ENCODE measurements at places on chromosomes 1 and 21. TPM values are rescaled to one million over a fixed set of nuclear protein-coding genes. Genes with fewer than 3 reads are reported as not detected.
A peak's percentile ranks its signal among the peaks of the same experiment; 100 is the strongest.

DNA sequence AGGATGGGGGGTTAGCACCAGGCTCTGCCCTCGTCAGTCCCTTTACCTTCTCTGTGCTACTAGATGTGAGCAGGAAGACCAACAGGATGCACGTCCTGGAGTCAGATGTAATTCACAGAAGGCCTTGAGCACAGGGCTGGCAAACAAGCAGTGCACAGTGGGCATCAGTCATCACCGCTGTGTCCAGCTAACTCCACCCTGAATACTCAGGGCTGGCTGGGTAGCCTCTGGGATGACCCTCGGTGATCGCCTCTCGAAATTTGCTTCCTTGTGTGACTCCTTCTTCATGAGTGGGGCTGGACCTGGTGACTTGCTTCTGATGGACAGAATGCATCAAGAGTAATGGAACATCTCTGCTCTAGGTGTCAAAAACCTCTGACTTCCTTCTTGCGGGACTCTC is 92.2 kb upstream of the TMPRSS2 start:
- H3K36me3 ChIP-seq, result no peaks in the 10 kb centered on the region
- H3K27me3 ChIP-seq, result peaks cover 6% of the 10 kb centered on the region
- no peak overlapping the region for H3K4me3 ChIP-seq
- H3K4me1 ChIP-seq, result no peaks in the 10 kb centered on the region
- no peak for DNase-seq

- H3K27me3 ChIP-seq, result no peaks in the 10 kb centered on the region
- H3K27ac ChIP-seq, result no peak overlapping the region
- H3K36me3 ChIP-seq, result no peaks in the 10 kb centered on the region
- no peak for DNase-seq
These were observed 1.9 kb upstream of the UBASH3A start for GRCh38 chr21:42401820-42402251.

DNA sequence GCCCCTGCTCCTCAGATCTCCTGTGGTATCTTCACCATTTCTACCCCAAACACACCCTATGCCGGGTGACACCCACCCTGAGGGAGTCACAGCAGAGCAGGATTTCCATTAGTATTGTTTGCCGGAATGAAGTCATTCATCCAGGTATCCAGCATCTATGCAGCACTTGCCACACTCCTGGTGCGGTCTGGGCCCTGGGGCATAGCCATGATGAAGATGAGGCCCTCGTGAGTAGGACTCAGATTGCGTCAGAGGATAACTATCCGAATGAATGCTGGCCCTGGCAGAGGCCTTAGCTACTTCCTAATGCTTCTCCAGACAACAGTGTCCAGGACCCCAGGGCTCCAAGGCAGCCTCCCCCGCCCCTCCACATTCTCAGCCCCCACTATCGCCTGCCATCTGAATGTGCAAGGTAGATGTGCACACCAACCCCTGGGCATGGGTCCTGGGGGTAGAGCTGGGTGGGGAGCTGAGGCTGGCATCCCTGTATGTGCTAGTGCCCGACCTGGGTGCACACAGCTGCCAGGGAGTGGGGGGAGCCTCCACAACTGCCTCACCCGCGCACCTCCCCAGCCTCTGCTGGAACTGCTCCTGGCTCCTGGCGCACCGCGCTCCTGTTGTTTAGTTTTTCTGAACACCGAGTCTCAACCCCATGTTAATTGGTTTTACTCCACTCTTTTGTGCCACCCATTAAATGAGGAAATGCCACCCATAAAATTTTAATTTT is 25.5 kb upstream of the ZC3H12A start:
- peaks cover 37% of the 10 kb centered on the region for H3K27me3 ChIP-seq
- no peak for DNase-seq
- H3K4me3 ChIP-seq, result no peak overlapping the region
- no peaks in the 10 kb centered on the region for H3K36me3 ChIP-seq

GRCh38 chr1:39344394-39345154 is 140.1 kb downstream of the MACF1 start:
- no peaks in the 10 kb centered on the region for H3K4me1 ChIP-seq
- no peak overlapping the region for H3K4me3 ChIP-seq
- DNase-seq, result no peak
- no peak overlapping the region for H3K27ac ChIP-seq
- H3K27me3 ChIP-seq, result no peaks in the 10 kb centered on the region

GRCh38 chr1:9302745-9303524 is 10.2 kb downstream of the SPSB1 start:
- no peak overlapping the region for H3K4me3 ChIP-seq
- no peaks in the 10 kb centered on the region for H3K36me3 ChIP-seq
- DNase-seq, result peak; percentile 62
- H3K27ac ChIP-seq, result peak overlapping the region; percentile 53
- H3K4me1 ChIP-seq, result peaks cover 44% of the 10 kb centered on the region

DNA sequence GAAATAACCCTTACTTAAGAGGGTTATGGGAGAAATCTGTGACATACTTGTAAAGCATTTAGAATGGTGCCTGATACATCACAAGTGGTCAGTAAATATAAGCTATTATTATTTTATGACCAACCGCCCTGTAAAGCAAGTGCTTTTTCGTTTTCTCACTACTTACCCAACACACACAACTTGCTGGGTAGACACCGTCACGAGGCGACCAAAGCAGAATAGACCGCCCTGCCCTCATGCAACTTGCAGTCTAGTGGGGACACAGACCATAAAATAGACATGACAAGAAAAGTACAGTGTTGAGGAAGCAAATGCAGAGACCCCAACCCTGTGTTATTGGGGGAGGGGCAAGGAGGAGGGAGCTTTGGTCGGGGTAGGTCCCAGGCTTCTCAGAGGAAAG is 744 bp upstream of the IGSF3 start:
- H3K27me3 ChIP-seq, result peaks cover 16% of the 10 kb centered on the region
- no peaks in the 10 kb centered on the region for H3K36me3 ChIP-seq
- no peak overlapping the region for H3K27ac ChIP-seq
- no peak for DNase-seq
- peaks cover 8% of the 10 kb centered on the region for H3K4me1 ChIP-seq

DNA sequence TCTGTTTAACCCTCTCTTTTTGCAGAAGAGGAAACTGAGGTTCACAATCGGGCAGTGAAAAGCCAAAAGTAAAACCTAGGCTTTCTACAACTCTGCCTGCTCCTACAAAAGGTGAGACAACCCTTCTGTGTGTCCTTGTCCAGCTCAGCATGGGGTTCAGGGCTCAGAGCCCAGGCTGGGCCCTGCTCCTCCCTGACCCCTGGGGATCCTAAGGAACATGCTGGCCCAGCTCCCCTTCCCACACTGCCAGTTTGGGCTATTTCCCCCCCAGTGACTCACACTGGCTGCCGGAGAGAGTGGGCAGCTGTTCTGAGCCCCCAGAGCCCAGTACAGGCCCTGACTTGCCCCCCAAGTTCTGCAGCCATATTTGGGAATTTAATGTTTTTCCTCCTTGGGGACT is 8.9 kb downstream of the FAM229A start:
- DNase-seq, result no peak
- no peaks in the 10 kb centered on the region for H3K27me3 ChIP-seq
- H3K36me3 ChIP-seq, result peaks cover 26% of the 10 kb centered on the region
- no peak overlapping the region for H3K4me3 ChIP-seq
- peak overlapping the region; percentile 30 for H3K27ac ChIP-seq

DNA sequence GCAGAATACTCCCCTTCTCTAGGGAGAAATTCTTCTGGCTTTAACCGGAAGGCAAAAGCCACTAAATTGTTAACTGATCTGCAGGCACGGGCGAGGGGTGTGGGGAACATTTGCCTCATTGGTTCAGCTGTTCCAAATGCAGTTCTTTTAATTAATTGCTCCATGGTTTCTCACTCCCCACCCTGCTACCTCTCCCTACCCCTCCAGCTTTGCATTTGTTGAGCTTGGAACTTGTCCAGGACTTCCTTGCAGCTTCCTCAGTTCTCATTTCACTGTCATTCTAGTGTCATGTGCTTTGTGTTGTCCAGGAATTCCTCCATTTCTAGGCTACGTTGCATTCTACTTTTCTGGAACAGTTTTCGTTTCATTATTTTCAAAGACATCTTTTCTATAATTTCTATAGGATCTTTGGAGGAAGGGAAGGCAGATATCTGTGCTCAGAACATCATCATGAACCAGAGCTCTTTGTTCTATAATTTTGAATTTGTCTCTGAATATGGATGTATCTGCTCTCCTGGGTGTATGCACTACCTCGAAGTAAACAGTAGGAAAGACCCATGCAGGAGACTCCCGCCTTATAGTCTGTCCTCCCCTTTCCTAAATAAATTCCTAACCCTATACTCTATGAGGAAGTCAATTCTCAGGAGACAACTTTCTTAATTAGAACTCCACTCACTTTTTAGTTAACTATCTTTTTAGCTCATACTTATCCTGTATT is 132.4 kb upstream of the LMO4 start:
- no peaks in the 10 kb centered on the region for H3K36me3 ChIP-seq
- peaks cover 10% of the 10 kb centered on the region for H3K27me3 ChIP-seq
- H3K4me3 ChIP-seq, result no peak overlapping the region

- H3K4me1 ChIP-seq, result peaks cover 61% of the 10 kb centered on the region
- no peaks in the 10 kb centered on the region for H3K36me3 ChIP-seq
- peak overlapping the region; percentile 71 for H3K4me3 ChIP-seq
These were observed 12.2 kb downstream of the ADAMTSL4 start for GRCh38 chr1:150561254-150561973.

- no peaks in the 10 kb centered on the region for H3K36me3 ChIP-seq
- no peaks in the 10 kb centered on the region for H3K27me3 ChIP-seq
- H3K27ac ChIP-seq, result peak overlapping the region; percentile 76
- peaks cover 100% of the 10 kb centered on the region for H3K4me1 ChIP-seq
- no peak for DNase-seq
These were observed 110.5 kb downstream of the CASZ1 start for GRCh38 chr1:10685808-10686403.

GRCh38 chr1:227808566-227808965 is 6.9 kb upstream of the PRSS38 start:
- no peak overlapping the region for H3K27ac ChIP-seq
- H3K36me3 ChIP-seq, result no peaks in the 10 kb centered on the region
- H3K4me3 ChIP-seq, result no peak overlapping the region
- no peak for DNase-seq

- no peak for DNase-seq
- H3K27me3 ChIP-seq, result peaks cover 62% of the 10 kb centered on the region
- no peak overlapping the region for H3K4me3 ChIP-seq
- no peak overlapping the region for H3K27ac ChIP-seq
These were observed 3.7 kb downstream of the FOXD2 start for GRCh38 chr1:47441450-47442106.

DNA sequence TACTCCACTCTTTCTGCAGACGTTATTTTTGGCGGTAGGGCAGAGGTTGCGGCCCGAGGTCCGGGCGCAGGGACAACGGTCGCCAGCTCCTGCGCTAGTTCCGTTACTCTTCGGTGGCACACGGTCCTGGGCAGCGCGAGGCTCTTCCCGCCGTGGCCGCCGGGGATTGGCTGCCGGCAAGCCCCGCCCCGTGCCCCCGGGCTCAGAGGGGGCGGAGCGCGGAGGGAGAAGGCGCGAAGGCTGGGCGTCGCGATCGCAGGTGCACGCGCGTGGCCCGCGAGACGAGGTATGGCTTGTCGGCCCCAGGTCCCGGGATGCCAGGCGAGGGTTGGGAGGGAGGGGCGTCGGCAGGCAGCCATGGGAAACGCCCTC is 518 bp upstream of the SHE start:
- peak overlapping the region; percentile 67 for H3K4me3 ChIP-seq
- DNase-seq, result no peak
- H3K27ac ChIP-seq, result peak overlapping the region; percentile 50
- H3K36me3 ChIP-seq, result no peaks in the 10 kb centered on the region
- no peaks in the 10 kb centered on the region for H3K4me1 ChIP-seq
- H3K27me3 ChIP-seq, result peaks cover 68% of the 10 kb centered on the region

DNA sequence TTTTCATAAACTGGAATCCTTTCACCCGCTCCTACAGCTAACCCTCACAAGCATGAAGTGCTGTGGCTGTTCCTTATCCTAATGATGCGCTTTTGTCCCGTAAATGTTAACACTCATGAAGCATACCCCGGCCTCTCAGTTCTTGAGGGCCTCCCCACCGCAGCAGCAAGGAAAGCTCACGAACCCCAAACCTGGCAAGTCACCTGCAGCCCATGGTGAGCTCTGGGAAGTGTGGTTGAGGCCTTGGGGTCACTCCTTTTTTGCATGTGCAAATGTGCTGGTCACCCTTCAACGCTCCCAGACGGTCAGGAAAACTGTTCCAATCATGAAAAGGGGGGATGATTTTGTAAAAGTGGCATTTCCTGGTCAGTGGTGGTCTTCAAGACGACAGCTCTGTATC is 124.6 kb downstream of the PRDM2 start:
- H3K4me1 ChIP-seq, result no peaks in the 10 kb centered on the region
- no peaks in the 10 kb centered on the region for H3K27me3 ChIP-seq
- H3K27ac ChIP-seq, result no peak overlapping the region
- DNase-seq, result no peak
- peaks cover 33% of the 10 kb centered on the region for H3K36me3 ChIP-seq
- no peak overlapping the region for H3K4me3 ChIP-seq

DNA sequence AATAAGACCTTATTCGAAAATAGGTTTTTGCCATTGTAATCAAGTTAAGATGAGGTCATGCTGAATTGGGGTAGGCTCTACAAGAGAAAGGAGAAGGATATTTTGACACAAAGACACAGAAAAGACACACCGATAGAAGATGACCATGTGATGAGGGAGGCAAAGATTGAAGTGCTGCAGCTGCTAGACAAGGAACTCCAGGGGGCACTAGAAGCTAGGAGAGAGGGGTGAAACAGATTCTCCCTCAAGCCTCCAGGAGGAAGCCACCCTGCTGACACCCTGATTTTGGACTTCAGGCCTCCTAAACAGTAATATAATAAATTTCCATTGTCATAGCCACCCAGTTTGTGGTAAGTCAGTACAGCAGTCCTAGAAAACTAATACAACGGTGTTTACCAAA is 506.8 kb upstream of the CAMK1G start:
- no peak overlapping the region for H3K4me3 ChIP-seq
- DNase-seq, result no peak
- no peaks in the 10 kb centered on the region for H3K27me3 ChIP-seq
- H3K36me3 ChIP-seq, result no peaks in the 10 kb centered on the region
- H3K27ac ChIP-seq, result no peak overlapping the region

- no peaks in the 10 kb centered on the region for H3K36me3 ChIP-seq
- no peak overlapping the region for H3K27ac ChIP-seq
- peaks cover 58% of the 10 kb centered on the region for H3K27me3 ChIP-seq
- peaks cover 6% of the 10 kb centered on the region for H3K4me1 ChIP-seq
- no peak overlapping the region for H3K4me3 ChIP-seq
These were observed 1.8 kb downstream of the WNT3A start for GRCh38 chr1:228008391-228009115.

THAP3 gene
- total RNA-seq, result 9.6 TPM

NUF2 gene
- not detected for total RNA-seq

KLF17 gene
- total RNA-seq, result not detected

MROH7 gene
- 1.1 TPM for total RNA-seq

HORMAD1 gene
- total RNA-seq, result not detected

MIGA1 gene
- 17.0 TPM for total RNA-seq

RBBP5 gene
- 15.2 TPM for total RNA-seq

ZNF593OS gene
- 2.2 TPM for total RNA-seq
